ENCODE measurements at places on chromosomes 6 and 20.

DNA sequence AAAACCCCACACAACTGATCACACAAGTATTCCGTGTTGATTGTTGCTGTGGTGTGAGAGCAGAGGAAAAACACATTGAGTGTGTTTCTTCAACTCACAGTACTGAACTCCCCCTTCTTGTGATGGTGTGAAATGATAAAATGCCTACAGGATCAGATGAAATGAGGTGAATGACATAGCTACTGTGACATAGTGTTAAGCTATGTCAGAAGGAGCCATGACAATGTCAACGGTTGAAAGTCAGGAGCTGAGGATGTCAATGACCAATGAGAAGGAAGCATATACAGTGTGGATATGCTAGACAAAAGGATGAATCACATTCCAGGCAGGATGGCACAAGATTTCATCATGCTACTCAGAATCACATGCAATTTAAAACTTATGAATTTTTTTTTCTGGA is 38.8 kb downstream of the WASF1 start:
- DNase-seq, result no peak

DNA sequence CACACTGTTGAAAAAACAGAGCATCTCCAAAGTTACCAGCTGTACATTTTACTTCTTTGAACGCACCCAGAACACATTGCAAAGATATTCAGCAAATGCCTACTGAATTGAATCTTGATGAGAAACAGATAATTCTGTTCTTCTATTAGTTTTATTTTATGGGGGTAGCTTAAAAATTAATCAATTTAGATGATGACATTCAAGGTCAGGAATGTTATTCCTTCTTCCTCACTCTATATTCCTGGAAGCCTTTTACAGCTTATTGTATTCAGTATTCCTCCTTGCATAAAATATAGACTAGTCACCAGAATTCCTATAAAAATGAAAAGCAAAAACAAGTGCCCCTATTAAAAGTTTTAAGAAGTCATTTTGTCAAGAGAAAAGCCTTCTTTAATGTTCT is 21.4 kb upstream of the GMDS start:
- no peak for DNase-seq

- no peak for DNase-seq
These were observed 1.2 kb downstream of the LMBRD1 start for GRCh38 chr6:69795469-69796072.

DNA sequence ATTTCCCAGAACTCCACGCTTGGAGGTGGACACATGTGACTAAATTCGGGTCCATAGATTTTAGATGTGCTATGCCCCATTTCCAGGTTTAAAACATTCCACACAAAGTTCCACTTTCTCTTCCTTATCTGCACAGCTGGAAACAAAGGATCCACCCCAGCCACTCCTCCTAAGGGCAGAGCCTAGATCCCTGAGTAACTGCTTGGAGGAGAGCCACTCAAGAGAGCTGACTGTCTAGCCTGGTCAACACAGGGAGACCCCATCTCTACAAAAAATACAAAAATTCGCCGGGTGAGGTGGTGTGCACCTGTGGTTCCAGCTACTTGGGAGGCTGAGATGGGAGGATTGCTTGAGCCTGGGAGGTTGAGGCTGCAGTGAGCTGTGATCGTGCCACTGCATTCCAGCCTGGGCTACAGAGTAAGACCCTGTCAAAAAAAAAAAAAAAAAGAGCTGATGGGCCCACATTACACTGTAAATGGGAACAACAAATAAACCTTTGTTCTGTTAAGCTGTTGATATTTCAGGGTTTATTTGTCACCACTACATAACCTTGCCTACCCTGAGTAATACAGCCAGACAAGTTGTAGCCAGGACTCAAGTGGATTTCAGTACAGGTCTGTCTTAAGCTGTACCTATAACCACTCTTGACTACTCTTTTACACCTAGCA is 25.8 kb upstream of the SNRPC start:
- DNase-seq, result no peak

DNA sequence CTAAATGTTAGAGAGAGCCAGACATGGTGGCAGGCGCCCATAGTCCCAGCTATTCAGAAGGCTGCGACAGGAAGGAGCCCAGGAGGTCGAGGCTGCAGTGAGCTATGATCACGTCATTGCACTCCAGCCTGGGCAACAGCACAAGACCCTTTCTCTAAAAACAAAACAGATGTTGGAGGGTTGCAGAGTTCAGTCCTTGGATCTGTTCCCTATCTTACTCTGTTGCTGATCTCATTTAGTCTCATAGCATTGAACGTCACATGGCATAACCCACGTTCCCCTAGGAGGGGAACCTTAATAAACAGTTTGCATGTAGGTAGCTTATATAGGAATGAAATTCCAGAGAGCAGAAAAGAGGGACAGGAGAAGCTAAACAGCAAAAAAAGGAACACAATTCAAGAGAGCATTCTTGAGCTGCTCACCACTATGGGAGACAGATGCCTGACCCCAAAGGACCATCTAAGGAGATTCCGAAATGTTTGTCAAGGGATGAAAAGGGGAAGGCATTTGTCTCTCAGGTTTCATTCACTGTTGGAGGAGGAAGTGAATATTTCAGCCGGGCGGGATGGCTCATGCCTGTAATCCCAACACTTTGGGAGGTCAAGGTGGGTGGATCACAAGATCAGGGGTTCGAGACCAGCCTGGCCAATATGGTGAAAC is 54.6 kb upstream of the PIM1 start:
- no peak for DNase-seq

- DNase-seq, result no peak
These were observed at the start of gene PXDC1 for GRCh38 chr6:3751077-3751729. TSS of gene PXDC1 (minus strand) at chr6:3751713. CDS start at chr6:3751531, 182 bp downstream.

Data from stimulated activated CD8-positive, alpha-beta memory T cell treated with anti-CD3 and anti-CD28 coated beads, Interleukin-12 subunit alpha, Interleukin-12 subunit beta, amount 100 ng/mL, for 4 hours (primary cell).